Globus pallidus (tissue), 1 donor: ENCODE measurements at places on chromosomes 1 and 21.

GRCh38 chr1:156963621-156964020 is 43.2 kb downstream of the LRRC71 start:
- DNase-seq, result peak; percentile 11

DNA sequence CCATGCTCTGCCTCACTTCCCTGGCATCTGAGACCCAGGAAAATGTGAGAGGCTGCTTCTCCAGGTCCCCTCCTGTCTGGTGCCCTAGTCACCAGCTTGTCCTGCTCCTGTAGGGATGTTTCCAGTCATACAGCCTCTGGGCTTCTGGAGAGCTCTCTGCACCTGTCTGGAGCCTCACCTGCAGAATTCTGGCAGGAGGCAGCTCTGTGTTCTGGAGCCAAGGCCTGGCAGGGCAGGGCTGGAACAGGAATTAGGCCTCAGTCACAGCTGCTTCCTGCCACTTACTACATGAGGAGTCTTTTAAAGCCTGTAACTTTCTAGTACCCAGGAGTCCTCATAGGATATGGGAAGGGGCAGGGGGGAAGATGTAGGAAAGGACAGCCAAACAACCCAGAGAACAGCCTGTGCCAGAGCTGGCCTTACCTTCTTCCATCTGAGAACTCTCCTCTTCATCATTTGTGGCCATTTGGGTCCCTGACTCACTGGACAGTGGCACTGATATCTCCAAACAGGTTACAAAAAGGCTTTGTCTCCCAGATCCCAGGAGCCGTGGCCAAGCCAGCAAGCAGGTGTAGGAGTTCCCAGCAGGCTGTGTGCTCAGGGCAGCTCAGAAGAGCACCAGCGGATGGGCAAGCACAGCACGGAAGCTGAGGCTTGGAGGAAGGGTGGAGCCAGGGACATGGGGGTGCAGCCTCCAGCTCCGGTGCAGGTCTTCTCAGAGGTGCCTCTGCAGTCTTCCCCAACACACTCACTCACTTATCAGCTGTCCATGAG is 31.4 kb upstream of the ARTN start:
- DNase-seq, result no peak

DNA sequence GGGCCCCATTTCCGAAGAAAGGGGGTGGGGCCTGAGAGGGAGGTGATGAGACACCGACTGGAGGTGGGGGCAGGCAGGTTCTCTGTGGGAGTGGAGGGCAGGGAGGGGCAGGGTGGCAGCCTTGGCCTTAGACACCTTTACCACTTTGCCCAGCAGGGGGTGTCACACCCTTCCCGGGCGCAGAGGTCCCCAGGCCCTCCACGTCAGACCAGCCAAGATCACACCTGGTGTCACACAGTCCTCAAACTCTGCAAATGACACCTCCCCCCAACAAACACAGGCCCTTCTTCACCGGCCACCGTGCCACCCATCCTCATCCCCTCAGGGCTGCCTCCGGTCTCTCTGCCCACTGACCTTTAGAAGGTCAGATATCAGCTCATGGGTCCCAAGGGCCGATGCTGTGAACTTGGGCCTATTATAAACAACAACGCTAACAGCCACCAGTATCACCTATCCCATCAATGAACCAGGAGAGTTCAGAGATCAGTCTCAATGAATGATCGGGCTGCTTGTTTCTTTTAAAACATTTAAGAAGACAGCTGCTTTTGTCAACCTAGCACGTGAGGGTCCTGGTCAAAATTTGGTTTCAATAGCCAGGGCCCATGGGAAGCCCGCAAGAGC is 103.9 kb downstream of the CASZ1 start:
- no peak for DNase-seq

GRCh38 chr1:161427733-161428516 is 60.2 kb upstream of the CFAP126 start:
- DNase-seq, result no peak

DNA sequence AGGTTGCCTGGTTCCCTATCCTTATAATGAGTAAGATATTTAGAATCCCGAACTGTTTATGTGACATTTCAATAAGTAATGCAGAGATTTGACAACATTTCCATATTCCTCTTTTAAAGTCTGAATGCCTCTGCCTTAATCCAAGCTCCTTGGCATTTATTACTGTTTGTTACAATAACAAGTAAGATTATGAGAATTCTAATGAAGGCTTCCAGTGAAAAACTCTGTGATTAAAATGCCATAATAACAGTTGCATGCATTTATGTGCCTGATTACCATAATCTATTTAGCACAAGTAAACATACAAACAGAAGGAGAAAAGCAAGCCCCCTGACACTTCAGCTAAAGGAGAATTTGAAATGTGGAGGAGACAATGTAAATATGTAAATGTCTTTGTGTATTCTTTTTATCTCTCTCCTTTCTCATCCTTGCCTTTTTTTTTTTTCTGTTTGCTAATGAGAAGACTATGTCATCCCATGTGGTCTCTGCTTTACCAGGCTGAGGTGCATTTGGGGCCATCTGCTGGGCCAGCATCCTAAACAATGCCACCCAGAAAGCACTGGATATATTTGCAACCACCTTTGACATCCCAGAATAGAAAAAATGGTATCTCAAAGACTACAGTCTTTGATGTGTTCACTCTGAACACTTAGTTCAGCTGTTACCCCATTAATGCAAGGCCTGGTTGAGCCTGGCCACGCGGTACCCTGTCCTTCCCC is 17.2 kb upstream of the OLIG2 start:
- peak; percentile 33 for DNase-seq
